ENCODE measurements at places on chromosomes 1 and 21. TPM values are rescaled to one million over a fixed set of nuclear protein-coding genes. Genes with fewer than 3 reads are reported as not detected.

DNA sequence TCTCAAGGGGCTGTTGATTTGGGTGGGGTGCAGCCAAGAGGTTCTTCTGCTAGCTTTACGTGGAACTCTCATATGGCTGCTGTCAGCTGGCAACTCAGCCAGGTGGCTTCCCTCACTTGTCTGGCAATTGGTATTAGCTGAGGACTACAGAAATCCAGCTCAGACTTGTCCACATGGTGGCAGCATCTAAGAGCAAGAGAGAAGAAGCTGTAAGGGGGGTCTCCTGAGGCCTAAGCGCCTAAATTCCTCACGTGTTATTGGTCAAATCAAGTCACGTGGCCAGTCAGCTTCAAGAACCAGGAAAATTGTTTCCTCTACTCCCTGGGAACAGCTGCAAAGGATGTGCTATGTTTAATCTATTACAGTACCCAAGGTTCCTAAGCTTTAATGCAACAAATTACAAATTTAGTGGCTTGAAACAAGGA lies 4.2 kb upstream of the DYRK3 start:
- no peak for DNase-seq

- no peak for DNase-seq
These were observed 2.2 kb downstream of the IKBKE start for GRCh38 chr1:206472454-206472853.

- DNase-seq = no peak
These were observed 58.6 kb downstream of the GIPC2 start for GRCh38 chr1:78104322-78104721.

GRCh38 chr1:31407029-31407626 lies 5.9 kb upstream of the SERINC2 start:
- DNase-seq = no peak

- no peak for DNase-seq
These were observed 30.4 kb downstream of the PIK3C2B start for GRCh38 chr1:204464187-204464631.

Gene CYP4Z1
- 3.4 TPM for total RNA-seq

Gene ARID1A
- total RNA-seq = 77.2 TPM

Gene CNR2
- not detected for total RNA-seq

- DNase-seq = no peak
These were observed 111.2 kb upstream of the ZNF648 start for GRCh38 chr1:182172699-182173098.

DNA sequence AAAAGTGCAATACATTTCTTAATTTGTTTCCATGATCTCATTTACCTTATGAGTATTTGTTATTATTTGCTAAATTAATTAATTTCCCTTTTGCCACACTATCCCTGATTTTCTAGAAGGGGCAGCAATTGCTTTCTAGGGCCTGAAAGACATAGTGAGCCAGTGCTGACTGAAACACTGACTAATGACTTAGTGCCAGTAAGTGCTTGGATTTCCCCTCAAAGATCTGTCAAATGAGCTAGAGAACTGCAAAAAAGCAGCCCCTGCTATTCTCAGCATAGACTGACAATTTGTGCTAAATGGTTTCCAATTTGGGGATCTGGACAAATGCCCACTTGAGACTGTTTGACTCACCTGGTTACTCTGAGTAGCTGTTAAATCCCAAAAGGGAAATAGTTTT lies 35.6 kb upstream of the USH2A start:
- no peak for DNase-seq

Gene PIGR
- total RNA-seq = 3.5 TPM
